ENCODE measurements at places on chromosomes 12 and 14.

- DNase-seq, result no peak
These were observed 28.2 kb downstream of the CDK17 start for GRCh38 chr12:96371790-96372699.

DNA sequence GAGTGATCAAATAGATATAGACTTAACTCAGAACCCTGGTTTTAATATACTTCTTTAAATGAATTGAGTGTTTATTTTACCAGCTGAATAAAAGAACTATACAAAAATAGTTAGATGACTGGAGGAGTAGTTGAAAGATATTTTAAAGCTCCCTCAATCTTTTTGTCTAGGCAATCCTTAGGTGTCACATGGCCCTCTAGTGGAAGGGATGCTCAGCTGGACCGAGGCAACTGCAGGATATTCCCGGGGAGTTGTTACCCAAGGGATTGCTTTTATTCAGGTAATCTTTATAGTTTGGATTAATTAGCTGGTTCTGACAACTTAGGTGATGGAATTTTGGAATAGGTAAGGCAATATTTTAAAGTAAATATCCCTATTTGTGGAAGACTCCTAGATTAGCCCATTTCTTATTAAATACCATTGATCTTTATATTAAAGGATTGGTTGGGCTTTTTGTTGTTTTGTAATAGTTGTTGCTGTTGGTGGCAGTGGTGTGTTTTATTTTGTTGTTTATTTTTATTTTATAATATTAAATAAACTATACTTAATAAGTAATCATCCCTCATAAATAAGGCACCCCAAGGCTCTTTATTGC lies 57.1 kb downstream of the ZDHHC17 start:
- peak; percentile 38 for DNase-seq

DNA sequence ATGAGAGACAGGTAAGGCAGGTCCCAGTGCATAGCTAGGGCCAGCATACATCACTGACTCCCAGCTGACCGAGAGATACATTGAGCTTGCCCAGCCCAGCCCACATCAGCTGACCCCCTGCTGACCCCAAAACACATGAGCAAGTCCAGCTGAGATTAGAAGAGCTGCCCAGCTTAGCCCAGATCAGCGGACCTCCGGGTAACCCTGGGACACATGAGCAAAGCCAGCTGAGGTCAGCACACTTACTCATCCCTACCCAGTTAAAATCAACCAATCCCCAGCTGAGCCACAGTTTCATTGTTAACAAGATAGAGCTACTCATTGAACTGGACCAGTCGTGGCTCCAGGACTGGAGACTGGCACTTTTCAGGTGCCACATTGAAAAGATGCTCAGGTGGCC lies 21.8 kb upstream of the FBXO34 start:
- peak; percentile 87 for DNase-seq

DNA sequence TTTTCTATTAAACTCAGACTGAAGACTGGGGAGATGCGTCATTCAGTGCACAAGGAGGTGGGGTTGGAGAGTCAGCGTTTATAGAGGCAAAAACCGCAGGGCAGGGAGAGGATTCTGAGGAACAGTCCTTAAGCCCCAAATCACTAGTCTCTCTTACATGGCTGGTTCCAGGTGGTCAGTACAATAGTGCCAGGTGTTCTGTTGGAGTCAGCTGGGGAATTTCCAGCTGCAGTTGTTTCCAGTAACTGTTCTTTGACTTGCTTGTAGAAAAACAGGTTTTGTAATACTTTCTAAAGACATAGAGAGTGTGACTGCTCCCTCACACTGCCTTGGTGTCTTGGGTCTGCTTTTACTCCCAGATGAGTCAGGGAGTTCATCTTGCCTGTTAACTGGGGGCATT lies 192.2 kb downstream of the TMTC3 start:
- DNase-seq, result peak; percentile 79

DNA sequence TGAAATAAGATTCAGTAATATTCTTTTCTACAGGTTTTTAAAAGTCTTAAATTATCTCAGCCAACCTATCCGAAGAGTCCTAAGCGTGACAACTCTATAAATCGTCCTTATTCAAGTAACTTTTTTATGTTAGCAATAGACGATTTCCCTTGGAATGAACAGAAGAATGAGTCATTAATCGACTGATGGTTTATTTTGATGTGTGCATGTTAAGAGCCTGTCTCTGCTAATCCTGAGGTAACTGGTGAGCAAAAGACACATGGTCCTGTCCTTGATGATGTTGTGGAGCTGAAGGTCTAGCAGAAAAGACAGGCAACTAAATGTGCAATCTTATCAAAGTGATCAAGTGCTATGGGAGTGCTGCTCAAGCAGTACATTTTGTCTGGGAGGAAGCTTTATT lies 80.4 kb downstream of the DAAM1 start:
- DNase-seq, result no peak

- DNase-seq, result peak; percentile 69
These were observed 122.7 kb downstream of the SSPN start for GRCh38 chr12:26317942-26318575.

GRCh38 chr12:1162081-1162760 lies 171.2 kb downstream of the ERC1 start:
- no peak for DNase-seq

DNA sequence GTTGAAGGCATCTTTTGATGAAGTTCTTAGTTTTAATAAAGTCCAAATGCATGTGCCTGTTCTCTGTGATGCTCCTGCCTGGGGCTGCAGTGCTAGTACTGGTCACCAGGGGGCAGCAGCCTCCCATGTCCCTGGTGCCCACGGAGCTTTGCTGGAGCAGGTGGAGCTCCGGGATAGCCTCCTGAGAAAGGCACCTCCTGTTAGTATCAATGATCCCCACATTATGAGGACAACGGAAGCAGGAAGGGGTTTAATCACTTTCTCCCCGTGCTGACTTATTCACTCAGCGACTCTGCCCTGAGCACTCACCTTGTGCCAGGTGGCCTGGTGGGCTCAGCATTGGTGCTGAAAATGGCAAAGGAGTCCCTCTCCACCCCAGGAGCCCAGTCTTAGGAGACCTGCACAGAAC lies 123.0 kb upstream of the PZP start:
- DNase-seq, result peak; percentile 54

- DNase-seq, result no peak
These were observed 26.7 kb downstream of the RILPL1 start for GRCh38 chr12:123506843-123507236.

DNA sequence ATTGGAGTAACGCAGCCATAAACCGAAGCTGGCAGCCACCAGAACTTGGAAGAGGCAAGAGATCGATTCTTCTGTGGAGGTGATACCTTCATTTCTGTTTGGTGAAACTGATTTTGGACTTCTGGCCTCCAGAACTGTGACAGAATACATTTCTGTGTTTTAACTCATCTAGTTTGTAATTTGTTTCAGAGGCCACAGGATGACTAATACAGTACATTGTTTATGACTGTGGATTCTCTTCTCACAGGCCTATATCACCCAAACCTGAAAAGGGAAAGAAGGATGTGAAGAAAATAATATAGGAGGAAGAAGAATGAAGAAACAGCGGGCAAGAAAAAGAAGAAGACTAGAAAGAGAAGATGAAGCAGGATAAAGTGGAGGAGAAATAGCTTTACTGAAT lies 263.8 kb upstream of the DIO2 start:
- DNase-seq, result peak; percentile 20

GRCh38 chr12:3975652-3976051 lies 102.5 kb upstream of the PARP11 start:
- no peak for DNase-seq

DNA sequence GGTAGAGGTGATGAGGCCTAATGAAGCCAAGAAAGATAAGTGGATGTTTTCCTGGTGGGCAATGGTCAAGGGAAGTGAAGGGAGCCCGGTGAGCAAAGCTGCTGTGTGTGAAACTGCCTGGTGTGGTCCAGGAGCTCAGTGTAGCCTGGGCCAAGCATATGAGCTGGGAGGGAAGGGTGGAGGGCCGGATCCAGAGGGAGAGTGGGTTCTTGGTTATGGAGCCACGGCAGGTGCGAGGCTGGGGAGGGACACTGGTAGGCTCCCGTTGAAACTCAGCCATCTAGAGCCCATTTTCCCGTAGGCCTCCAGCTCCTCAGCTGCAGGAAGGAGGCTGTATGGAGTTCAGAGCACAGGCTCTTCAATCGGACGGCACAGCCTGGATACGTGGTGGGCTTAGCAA lies 10.2 kb upstream of the CLMN start:
- no peak for DNase-seq

- DNase-seq, result peak; percentile 82
These were observed 86.6 kb downstream of the FOXN3 start for GRCh38 chr14:89330236-89331002.

DNA sequence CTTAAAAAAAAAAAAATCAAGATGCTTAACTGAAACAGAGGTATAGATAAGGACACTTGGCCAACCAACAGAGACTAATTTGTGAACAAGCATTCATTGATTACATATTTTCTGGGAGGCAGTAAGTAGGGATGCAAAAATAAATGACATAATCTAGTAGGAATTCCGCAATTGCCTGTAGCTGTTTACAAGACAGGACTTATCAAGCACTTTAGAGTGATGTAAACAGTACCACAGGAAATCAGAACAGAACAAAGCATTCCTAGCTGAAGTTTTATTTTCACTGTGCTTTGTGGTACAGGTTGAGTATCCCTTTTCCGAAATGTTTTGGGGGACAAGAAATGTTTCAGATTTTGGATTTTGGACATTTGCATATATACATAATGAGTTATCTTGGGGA lies 68.2 kb upstream of the FGD4 start:
- peak; percentile 72 for DNase-seq

GRCh38 chr14:92516966-92517506 lies 3.5 kb downstream of the RIN3 start:
- DNase-seq, result no peak

GRCh38 chr12:47832263-47832933 lies 12.7 kb upstream of the HDAC7 start:
- DNase-seq, result no peak

All from fibroblast of villous mesenchyme (primary cell).